H1 (cell line): ENCODE measurements at places on chromosomes 12 and 14.
A peak's percentile ranks its signal among the peaks of the same experiment; 100 is the strongest.

DNA sequence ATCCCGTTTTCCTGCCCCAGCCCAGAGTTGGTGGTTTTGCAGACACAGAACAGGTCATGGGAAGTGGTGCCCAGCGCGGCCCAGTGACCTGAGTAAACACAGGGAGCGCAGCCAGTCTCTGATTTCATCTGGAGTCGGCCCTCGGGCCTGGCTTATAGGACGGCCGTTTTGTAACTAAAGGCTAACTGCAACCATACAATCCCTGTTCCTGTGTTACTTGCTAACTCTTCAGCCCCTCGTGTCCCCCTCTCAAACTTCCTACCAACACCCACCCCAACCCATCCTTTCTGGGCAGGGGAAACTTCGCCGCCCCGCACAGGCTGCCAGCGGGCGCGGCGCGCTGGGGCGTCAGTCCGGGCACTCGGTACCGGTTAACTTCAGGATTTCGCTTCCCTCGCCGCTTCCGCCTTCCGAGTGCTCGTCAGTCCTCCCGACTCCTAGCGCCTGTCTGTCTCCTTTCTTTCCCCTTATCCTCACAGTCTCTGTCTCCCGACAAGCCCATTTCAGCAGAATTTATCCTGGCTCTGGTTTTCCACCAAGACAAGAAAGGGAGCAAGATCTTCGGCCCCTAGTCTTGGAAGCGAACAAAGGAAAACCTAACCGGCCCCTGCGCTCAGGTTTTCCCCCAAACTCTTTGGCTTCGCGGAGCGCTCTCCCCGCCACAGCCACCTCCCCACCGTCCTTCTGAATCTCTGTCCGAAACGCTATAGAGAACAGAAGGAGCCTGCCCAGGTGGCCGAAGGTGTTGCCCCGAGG, 2.0 kb downstream of the SIX1 start:
- peak; percentile 74 for DNase-seq

DNA sequence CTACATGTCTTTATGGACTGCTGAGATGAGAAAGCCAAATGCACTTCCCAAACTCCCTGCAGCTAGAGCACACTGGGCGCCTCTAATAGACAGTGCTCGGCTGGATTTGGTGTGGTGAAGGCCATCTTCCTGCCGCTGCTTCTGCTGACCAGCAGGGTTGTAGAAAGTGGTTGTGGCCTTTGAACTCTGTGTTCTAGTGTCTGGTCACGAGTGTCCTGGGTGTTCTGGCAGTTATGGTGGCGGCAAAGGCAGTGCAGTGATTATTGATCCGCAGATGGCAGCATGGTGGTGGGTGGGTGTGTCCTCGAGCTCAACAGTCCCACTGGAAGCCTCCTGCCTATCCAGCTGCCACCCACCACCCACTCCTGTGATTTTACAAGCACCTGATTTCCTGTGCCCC, 43.4 kb downstream of the SMIM41 start:
- DNase-seq = no peak

DNA sequence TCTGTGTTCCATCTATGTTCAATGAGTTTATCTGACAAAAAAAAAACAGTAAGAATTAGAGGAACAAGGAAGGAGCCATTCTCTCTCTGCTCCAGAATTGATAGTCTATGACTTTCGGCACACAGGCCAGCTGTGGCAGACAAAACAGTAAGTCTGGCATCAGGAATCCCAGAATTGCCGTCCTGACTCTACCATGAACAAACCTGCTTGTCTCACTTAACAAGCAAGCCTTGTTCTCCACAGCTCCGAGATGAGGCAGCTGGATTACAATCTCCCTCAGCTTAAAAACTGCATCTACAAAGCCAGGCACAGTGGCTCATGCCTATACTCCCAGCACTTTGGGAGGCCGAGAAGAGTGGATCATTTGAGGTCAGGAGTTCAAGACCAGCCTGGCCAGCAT, 153.6 kb upstream of the TMCC3 start:
- no peak for DNase-seq

DNA sequence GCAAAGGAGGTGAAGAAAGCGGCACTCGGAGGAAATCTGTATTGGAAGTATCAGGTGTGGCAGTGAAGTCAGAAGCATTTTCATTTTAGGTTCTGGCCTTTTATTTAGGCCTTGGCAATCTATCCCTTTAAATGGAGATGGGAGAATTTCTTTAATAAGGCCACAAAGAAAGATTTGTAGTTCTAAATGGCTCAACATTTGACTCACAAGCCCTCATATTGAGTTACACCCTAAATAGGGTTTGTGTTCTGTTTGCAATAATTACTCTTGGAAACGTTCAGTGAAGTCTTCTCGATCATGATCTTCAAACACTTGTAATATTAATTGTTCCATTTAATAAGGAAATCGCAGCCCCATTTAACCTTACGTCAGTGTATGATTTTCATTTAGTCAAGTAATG, 25.3 kb upstream of the TMEM260 start:
- DNase-seq = no peak

- no peak for DNase-seq
Measured at GRCh38 chr14:55731881-55732498, 152.0 kb downstream of the KTN1 start.

DNA sequence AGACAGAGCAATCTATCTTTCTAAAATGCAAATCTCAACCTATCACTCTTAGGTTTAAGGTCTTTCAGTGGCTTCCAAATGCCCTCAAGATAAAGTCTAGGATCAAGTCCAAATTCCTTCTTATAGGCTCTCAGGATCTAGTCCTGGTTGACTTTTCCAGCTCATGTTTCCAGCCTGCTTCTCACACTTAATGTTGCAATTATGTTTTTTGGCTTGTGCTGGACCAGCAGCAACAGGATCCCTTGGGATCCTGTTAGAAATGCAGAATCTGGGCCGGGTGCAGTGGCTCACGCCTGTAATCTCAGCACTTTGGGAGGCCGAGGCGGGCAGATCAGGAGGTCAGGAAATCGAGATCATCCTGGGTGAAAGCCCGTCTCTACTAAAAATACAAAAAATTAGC, 10.6 kb downstream of the GPR33 start:
- no peak for DNase-seq

GRCh38 chr12:31231611-31232360, 94.2 kb downstream of the SINHCAF start:
- DNase-seq = no peak

DNA sequence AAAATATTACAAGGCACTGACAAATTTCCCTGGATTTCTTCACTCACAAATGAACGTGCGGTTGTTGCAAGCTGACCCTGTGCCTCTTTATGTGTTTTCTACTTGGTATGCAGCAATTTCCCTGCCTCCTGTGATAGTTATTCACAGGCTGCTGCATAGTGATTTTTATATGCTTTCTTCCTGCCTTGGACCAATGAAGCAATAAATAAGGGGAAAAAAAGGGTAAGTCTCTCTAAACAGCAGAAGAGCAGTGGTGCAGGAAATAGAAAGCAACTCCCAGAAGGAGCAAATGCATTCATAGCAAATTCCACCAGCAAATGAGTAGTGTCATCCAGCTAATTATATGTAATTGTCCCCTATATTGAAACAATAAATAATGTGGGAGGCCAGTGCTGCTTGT, 737.9 kb downstream of the GALC start:
- no peak for DNase-seq

GRCh38 chr14:100640471-100641273, 53.5 kb upstream of the BEGAIN start:
- no peak for DNase-seq

- DNase-seq = no peak
Measured at GRCh38 chr12:49644620-49644994, 21.2 kb downstream of the PRPF40B start.

- DNase-seq = no peak
Measured at GRCh38 chr14:91231446-91231845, 13.1 kb downstream of the GPR68 start.

- no peak for DNase-seq
Measured at GRCh38 chr12:122944605-122945592, 21.4 kb downstream of the ABCB9 start.

DNA sequence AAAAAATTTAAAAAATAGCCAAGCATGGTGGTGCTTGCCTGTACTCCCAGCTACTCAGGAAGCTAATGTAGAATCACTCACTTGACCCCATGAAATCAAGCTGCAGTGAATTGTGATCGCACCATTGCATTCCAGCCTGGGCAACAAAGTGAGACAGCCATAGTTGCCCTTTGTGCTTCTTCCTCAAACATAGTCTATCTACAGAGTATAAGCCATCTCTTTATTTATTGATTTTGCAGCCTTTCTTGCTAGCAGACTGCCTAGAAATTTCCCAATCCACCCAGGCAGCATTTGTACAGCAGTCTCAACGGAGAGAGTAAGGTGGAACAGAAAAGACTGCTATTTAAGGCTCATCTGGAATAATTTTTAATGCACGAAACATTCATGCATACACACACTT, 68.8 kb downstream of the IPO8 start:
- no peak for DNase-seq

DNA sequence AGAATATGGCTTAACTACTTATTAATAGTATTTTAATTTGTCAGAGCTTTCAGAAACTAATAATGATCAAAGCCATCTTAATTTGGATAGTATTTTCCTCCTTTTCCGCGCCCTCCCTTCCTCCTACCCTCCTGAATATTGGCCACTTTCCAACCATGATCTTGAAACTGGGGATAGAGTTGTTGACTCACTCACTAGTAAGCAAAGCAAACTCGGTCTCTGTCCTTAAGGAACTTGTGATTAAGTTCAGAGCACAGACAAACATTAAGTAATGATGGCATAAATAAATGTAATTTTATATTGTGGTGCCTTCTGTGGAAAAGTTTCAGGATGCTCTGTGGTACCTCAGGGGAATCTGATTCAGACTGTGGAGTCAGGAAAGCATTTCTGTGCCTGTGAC, 75.7 kb downstream of the LRRK2 start:
- DNase-seq = no peak

DNA sequence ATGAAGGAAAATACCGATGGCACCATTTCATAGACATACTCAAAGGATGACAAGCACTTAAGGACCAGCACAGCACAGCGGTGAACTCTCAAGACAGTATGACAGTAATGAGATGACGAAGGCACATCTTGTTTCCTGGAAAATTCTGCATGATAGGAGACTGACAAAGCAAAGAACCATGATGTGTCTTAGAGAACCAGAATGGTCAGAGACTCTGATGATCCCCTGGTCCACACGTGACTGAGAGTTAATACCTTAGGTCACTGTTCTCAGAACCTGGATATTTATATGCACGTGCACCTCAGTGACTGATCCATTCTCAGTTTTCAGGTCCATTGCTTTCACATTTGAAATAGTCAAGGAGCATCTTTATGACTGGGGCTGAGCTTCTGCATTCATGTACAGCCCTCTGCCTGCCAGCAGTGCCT, 35.3 kb downstream of the PROX2 start:
- no peak for DNase-seq

- no peak for DNase-seq
Measured at GRCh38 chr12:51471111-51471864, 46.7 kb downstream of the SLC4A8 start.

- DNase-seq = no peak
Measured at GRCh38 chr14:55190906-55191202, 531 bp downstream of the DLGAP5 start.

DNA sequence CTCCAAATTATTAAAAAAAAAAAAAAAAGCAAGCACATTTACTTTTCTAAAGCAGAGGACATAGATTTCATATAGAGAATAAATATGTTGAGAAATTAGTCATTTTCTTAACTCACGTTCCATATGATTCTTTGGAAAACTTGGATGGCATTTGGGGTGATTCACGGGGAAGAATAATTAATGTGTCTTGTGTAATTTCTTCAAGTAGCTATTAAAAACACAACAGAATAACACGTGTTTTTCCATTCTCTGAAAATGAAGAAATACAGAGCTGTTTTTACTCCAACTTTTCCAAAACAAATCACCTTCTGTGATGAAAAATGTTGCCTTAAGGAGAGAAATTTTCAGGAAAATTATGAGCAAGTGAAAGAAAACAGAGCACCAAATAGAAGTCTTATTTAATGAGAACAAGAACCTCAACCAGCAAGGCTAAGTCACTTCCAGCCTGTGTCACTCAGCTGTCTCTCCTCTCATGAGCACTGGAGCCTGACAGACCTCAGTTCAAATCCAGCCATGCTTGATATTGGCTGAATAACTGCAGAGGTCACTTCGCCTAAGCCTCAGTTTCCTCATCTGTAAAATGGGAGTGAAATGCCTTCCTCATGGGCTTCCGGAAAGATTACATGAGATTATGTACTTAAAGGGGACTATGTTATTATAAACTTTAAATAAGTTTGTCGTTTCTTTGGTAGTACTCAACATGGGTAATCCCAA, 42.8 kb upstream of the NUAK1 start:
- no peak for DNase-seq

- no peak for DNase-seq
Measured at GRCh38 chr12:42322567-42322966, 3.3 kb downstream of the ZCRB1 start.

DNA sequence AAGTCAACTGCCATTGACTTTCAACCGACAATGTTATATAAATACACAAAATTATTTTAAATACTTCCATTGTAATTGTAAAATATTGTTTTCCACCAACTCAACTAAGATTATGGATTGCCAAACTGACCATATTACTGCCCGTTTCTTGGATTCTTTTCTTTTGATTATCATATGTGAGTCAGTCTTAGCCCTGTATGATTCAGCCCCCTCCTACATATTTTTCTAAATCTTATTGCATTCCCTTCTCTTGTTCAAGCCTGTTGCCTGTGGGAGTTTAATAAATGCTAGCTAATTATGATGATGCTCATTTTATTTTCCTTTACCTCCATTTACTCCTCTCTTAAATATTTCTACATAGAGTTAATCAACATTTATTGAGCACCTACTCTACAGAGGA, 6.8 kb downstream of the RASSF9 start:
- no peak for DNase-seq

DNA sequence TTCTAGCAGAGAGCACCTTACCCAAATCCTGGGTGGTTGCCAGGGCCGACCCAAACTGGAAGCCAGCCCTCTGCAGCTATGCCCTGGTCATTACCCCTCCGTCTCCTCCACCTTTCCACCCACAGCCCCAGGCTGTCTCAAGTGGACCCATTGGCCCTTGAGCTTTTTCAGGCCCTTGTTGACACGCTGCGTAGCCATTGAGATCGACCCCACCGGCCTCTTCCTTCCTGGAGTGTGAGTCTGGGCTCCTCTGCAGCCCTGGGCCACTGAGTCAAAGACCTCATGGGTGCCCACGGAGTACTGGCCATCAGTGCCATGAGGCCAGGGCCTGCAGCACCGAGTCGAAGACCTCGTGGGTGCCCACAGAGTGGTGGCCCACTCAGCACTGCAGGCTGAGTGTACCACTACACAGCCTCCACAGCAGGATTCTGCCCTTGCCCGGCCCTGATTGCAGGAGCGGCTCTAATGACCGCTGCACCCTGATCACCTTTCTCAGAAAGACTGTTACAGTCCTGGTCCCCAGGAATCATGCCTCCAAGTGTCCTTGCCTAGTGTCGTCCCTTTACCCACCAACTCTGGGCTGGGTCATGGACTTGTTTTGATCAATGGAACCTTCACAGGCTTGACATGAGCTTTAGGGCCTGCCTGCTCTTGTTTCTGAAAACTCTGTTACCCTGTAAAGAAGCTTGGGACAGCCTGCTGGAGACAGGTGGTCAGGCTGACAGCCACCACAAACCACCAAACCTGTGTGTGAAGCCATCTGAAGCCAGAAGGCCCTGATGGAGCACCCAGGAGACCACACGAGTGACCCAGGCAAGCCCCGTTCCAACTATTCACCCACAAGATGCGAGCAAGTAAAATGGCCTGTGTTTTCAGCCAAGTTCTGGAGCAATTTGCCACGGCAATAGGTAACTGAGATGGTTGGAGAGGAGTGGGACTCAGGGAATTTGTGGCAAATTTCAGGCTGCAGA, 39.6 kb upstream of the TRAF3 start:
- no peak for DNase-seq

GRCh38 chr12:33581613-33582122, 142.0 kb upstream of the SYT10 start:
- DNase-seq = no peak
